Mesothelial cell of epicardium (in vitro differentiated cells): ENCODE measurements at places on chromosomes 1 and 21. TPM values are rescaled to one million over a fixed set of nuclear protein-coding genes. Genes with fewer than 3 reads are reported as not detected.

DNA sequence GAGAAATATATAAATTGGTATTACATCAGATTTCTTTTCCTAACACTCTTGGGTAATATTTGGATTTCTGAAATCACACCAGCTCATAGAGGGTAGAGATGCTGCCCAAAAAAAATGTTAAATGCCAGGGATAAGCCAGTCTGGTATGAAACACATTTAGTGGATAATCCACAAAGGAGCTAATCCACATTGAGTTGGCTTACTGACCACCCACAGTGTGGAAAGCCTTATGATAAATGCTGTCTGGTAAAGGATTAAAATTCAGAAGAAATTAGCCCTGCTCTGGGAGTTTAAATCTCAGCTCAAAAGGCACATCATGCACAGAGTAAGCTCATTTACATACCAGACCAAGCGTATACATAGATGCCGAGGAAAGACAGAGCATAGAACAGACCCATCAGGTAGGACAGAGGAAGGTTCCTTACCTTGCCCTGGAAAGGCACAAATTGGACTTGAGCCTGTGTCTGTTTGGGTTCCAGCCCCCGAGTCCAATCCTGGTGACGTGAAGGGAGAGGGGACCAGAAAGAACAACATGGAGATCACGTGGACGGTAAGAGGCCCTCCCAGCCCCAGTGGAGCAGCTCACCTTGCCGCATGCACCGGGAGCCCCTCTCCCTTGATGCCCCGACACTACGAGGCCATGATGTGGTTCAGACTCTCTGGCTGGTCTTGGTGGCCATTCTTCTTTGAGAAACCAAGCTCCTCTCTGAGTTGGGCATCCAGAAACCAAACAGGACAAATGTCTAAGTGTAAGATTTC lies 62.9 kb upstream of the CNTN2 start:
- no peak overlapping the region for H3K4me3 ChIP-seq
- H3K4me1 ChIP-seq: no peaks in the 10 kb centered on the region
- H3K27me3 ChIP-seq: peaks cover 12% of the 10 kb centered on the region
- no peak overlapping the region for H3K27ac ChIP-seq
- DNase-seq: no peak

GRCh38 chr1:11985851-11986250 lies 5.6 kb downstream of the MFN2 start:
- DNase-seq: no peak
- no peaks in the 10 kb centered on the region for H3K27me3 ChIP-seq
- H3K4me1 ChIP-seq: peaks cover 20% of the 10 kb centered on the region
- H3K27ac ChIP-seq: no peak overlapping the region
- H3K4me3 ChIP-seq: no peak overlapping the region
- H3K36me3 ChIP-seq: peaks cover 20% of the 10 kb centered on the region

Gene CDC42BPA
- 36.8 to 44.4 TPM (median 43.2 TPM) in 3 replicates for total RNA-seq

GRCh38 chr1:39462074-39462473 lies 29.4 kb upstream of the BMP8A start:
- no peaks in the 10 kb centered on the region for H3K4me1 ChIP-seq
- DNase-seq: no peak
- H3K36me3 ChIP-seq: peaks cover 63% of the 10 kb centered on the region
- no peaks in the 10 kb centered on the region for H3K27me3 ChIP-seq

GRCh38 chr1:151728151-151729054 lies 7.1 kb downstream of the RIIAD1 start:
- H3K27ac ChIP-seq: no peak overlapping the region
- DNase-seq: no peak
- peaks cover 54% of the 10 kb centered on the region for H3K27me3 ChIP-seq
- H3K36me3 ChIP-seq: no peaks in the 10 kb centered on the region
